ENCODE measurements at places on chromosomes 3 and 15.

DNA sequence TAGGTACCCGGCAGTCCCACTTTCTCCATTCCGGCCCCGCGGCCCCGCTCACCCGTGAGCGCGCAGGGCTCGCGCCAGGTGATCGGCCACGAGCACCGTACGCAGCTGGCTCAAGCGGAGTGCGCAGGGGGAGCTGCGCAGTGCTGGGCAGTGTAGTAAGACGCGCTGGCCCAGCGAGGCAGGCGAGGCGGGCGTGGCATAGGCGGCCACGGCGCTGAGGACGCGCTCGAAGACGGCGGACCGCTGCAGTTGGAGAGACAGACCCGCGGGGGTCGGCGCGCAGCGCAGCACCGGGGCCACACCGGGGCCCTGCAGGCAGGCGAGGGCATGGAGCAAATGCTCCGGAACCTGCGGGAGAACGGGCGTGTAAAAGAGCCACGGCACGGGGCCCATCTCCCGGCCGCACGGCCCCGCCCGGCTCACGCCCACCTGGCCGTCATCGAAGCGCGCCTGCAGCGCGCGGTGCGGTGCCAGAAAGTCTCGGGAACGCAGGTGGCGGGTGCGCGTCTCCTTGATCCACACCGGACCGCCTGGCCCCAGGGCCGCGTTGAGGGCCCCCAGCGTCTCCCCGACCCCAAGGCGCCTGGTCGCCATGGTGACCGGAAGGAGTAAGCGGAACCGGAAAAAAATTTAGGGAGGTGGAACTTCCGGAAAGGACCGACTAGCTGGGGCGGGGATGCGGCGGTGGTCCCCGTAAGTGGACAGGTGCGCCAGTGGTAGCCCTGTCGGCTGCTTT lies at the start of gene DALRD3:
DALRD3 (minus strand) TSS at position 610 of the 736 bp plus-strand sequence; CDS start at position 594, 16 bp downstream.
- peak; percentile 50 for DNase-seq

GRCh38 chr3:27532426-27533260 lies 48.5 kb upstream of the SLC4A7 start:
- DNase-seq: no peak

DNA sequence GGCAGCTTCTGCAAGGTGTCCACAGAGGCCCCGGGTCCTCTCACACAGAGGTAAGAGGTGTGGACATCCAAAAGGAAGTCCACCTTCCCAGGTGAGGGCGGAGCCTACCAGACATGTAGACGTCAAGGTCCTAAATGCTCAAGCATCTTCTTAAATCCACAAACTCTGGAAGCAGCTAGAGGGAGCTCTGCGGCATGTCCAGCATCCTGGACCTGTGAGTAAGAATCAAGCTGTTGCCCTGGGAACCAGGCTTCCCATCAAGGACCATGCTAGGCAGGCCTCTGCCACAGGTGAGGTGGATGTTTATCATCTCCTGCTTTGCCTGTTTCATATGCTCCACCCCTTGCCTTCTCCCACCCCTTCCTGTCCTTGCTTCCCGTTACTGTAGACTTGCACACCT lies 368.2 kb downstream of the GABRG3 start:
- no peak for DNase-seq

GRCh38 chr3:186042521-186043202 lies 66.2 kb downstream of the ETV5 start:
- DNase-seq: no peak

- DNase-seq: peak; percentile 16
These were observed 108.1 kb downstream of the USP13 start for GRCh38 chr3:179760944-179761343.

GRCh38 chr15:88909956-88910831 lies 3.0 kb downstream of the MFGE8 start:
- no peak for DNase-seq

GRCh38 chr3:50261505-50261904 lies 7.4 kb upstream of the SEMA3B start:
- DNase-seq: no peak

DNA sequence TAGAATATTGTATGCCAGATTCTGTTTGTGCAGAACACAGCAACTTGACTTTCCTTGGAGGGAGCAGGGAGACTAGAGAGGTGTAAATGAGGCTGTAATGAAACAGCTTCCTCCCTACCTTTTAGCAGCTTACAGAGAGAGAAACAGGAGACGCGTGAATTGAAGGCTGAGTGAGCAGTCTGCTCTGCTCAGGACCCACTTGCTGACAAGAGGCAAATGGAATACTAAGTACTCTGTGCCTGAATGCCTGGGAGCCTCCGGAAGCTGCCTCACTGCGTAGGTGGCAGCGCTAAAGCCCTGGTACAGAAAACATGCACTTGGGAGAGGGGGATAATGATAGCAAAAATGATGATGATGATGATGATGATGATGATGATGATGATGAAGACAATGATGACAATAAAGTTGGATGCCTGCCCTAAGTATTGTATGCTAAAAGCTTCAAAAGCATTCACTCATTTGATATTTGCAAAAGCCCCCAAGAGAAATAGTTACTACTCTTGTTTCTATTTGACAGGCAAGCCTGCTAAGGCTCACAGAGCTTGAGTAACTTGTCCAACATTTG lies 548.9 kb downstream of the NTRK3 start:
- no peak for DNase-seq

DNA sequence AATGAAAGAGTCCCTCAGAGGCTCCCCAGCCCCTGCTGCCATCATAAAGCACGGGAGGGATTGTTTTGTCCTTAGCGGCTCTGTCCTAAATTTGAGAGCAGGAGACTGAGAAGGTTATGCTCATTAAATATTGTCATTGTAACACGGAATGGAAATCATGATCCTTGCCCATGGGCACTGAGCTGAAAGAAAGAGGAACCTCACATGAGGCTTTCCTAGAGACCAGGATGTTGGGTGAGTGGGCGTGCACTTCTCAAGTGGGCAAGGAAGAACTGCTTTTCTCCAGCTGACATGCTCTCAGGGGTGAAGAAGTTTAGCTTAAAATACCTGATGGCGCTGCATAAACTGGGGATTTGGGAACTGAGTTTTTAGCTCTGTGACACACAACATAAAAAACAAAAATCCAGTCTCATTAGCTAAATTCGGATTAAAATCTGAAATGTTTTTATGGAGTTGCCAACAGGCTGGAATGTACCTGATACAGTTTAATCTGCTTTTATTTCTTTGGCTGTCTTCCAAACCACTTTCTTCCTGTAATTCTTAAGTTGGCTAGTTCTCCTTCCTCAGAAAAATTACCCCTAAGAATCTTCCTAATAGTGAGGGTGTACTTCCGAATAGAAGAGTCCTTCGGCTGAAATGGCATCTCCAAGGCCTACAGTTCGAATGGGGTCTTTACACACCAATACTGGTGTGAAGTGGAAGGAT lies 31.7 kb downstream of the ADPGK start:
- DNase-seq: no peak

DNA sequence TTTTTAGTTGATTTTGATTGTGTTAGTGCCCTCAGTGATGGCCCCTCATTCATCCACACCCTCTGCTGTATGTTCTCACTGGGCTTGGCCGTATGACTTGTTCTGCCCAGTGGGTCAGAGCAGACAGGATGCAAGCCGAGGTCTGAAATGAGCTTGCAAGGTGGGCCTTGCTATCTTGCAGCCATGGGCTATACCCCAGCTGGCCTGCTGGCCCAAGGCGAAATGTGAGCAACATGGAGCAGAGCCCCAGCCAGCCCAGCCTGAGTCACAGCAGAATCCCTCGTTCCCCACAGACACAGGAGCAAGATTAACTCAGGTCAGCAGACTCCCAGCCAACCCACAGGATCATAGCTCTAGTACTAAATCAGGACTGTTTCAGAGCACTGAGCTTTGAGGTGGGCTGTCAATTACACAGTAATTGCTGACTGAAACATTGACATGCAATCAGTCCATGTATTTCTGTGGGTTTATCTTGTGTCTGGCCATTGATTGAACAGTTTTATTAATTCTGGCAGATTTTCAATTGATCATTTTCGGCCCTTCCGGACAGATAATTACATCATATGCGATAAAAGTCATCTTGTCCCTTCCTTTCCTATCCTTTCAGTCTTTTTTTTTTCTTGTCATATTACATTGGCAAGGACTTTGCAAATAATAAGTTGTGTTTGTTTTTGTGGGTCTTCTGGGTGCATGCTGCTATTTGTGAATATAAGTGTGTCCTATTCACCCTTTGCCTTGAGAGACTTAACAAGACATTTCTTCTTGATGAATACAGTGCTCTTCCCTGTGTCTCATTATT lies 27.1 kb downstream of the KLF15 start:
- no peak for DNase-seq

- DNase-seq: no peak
These were observed 333.8 kb downstream of the FEZF2 start for GRCh38 chr3:62039586-62039985.

DNA sequence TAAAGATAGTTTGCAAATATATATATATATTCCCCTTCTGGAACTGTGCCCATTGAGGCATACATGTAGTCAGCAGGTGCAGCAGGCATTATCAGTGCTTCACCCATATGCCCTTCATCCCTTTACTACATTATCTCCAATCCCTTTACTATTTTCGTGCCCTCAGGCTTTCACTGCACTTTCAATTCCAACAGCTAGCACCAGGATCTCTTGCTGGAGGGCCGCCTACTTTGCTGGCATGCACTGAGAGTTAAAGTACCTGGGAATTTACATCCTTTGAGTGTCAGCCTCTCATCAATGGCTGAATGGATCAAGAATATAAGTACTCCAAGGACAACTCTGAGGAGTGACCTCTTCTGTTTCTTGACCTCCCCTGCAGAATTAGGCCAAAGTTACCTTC lies 222.1 kb upstream of the CFAP20DC start:
- no peak for DNase-seq

GRCh38 chr3:114449271-114450007 lies 155.6 kb downstream of the TIGIT start:
- no peak for DNase-seq

- DNase-seq: no peak
These were observed 33.5 kb upstream of the RBP1 start for GRCh38 chr3:139572847-139573672.

- no peak for DNase-seq
These were observed 5.9 kb downstream of the MEIS2 start for GRCh38 chr15:37094333-37094914.

GRCh38 chr3:196423044-196423781 lies 9.0 kb downstream of the UBXN7 start:
- peak; percentile 93 for DNase-seq

- DNase-seq: peak; percentile 55
These were observed 50.1 kb downstream of the CALML4 start for GRCh38 chr15:68154923-68155559.

DNA sequence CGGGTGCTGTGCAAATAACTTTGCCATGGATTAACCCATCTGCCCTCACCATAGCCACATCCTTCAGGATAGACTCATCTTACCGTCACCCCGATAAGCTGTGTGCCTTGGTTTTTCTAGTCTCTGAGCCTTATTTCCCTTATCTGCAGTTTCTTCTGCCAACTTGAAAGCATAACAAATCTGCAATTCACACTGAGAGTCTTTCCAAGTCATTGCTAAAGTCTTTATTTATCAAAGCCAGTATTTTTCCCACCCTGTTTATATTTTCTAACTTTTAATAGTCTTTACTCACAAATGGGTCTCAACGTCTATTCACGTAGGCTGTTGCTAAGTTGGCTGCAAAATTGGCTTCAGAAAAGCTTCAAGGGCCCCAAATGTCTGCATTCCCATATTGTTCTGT lies 61.6 kb upstream of the SUCLG2 start:
- no peak for DNase-seq

DNA sequence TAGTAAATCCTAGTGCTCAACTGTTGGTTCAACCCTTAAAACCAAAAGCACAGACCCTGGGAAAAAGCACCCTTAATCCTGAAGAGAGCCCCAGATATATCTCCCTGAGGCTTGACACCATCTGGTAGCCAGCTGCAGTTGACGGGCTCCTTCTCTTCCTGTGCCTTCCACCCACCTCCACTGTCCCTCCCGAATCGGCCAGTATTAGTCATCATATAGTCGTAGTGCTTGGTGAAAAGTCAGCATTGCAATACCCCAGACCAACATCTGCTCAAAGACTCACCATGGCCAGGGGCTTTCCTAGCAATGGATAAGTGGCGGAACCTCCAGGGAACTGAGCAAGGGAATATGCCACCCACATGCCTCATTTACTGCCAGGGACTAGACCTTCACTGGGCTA lies 125.6 kb upstream of the CRBN start:
- no peak for DNase-seq

DNA sequence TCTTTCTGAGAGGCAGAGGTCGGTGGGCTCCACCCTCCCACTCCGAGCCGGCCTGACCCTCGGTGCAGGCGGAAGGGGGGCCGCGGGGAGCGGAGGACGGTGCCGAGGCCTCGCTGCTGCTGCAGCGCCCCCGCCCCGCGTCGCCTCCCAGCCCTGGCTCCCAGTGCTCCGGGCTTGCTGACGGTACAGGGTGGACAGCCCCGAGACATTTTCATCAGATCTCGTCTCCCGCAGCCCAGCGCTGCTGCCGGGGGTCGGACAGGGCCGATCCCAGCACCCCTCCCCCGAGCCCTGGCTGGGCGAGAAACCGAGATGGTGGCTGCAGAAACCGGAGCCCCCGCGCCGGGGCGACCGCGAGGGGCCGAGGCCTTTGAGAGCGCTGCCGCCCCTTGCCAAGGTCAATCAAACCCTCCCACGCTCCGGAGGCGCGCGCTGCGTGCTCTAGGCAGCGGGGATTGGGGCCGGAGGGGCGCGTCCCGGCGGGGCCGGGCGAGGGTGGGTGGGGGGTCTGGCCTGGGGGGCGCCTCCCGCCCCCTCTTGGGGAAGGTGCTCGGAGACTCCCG lies 42.5 kb downstream of the EPHB3 start:
- peak; percentile 51 for DNase-seq

- no peak for DNase-seq
These were observed 24.8 kb upstream of the RIOX2 start for GRCh38 chr3:97996988-97997387.

GRCh38 chr3:170307671-170308405 lies 49.7 kb upstream of the SKIL start:
- DNase-seq: no peak

Measured in BE2C (cell line).